Bladder microvascular endothelial cell (primary cell): ENCODE measurements at places on chromosomes 13 and 19. TPM values are rescaled to one million over a fixed set of nuclear protein-coding genes. Genes with fewer than 3 reads are reported as not detected.

The SSC5D gene
- 0.16 and 0.31 TPM in 2 replicates for total RNA-seq

The CD22 gene
- total RNA-seq = 1.6 and 1.7 TPM in 2 replicates

The ZNF177 gene
- 0.32 and 2.3 TPM in 2 replicates for total RNA-seq

The UNC13A gene
- total RNA-seq = 0.16 and 0.57 TPM in 2 replicates

The LIG4 gene
- 7.1 and 15.1 TPM in 2 replicates for total RNA-seq

The MYO1F gene
- 0.13 and 0.16 TPM in 2 replicates for total RNA-seq

The ZNF550 gene
- 3.7 and 10.3 TPM in 2 replicates for total RNA-seq

The SYT5 gene
- not detected in 2 replicates for total RNA-seq

The HSPB6 gene
- total RNA-seq = 0.25 and 0.49 TPM in 2 replicates

The EPSTI1 gene
- 1.9 and 5.8 TPM in 2 replicates for total RNA-seq

The IL12RB1 gene
- 0.31 and 0.49 TPM in 2 replicates for total RNA-seq

The FREM2 gene
- under 0.01 TPM in 1 of 2 replicates, not detected in the other for total RNA-seq

The RGL3 gene
- 0.16 and 2.9 TPM in 2 replicates for total RNA-seq

The NLRP4 gene
- total RNA-seq = not detected in 2 replicates

The TMEM38A gene
- 1.1 and 1.4 TPM in 2 replicates for total RNA-seq

The RFPL4A gene
- total RNA-seq = 0.16 and 2.3 TPM in 2 replicates

The KMT2B gene
- 6.2 and 19.6 TPM in 2 replicates for total RNA-seq

The NLRP9 gene
- not detected in 2 replicates for total RNA-seq

The OR10H1 gene
- total RNA-seq = not detected in 2 replicates

The SMIM7 gene
- total RNA-seq = 29.8 and 56.6 TPM in 2 replicates

The TSSK6 gene
- total RNA-seq = 1.0 and 1.3 TPM in 2 replicates

The S1PR4 gene
- 0.06 and 3.6 TPM in 2 replicates for total RNA-seq

The MEIOSIN gene
- total RNA-seq = not detected in 2 replicates

The ICAM5 gene
- total RNA-seq = 0.16 and 0.25 TPM in 2 replicates

The ZNF534 gene
- total RNA-seq = 0.06 TPM in 1 of 2 replicates, not detected in the other

The KCNC3 gene
- total RNA-seq = under 0.01 and 0.38 TPM in 2 replicates
